Stimulated activated CD8-positive, alpha-beta memory T cell treated with anti-CD3 and anti-CD28 coated beads, Interleukin-7, amount 100 ng/mL, for 1 hour (primary cell): ENCODE measurements at places on chromosomes 12 and 14.

GRCh38 chr14:74875941-74876913 lies at the start of gene PROX2:
TSS of gene PROX2 (minus strand) at chr14:74876145. CDS start at chr14:74863834, 12,311 bp downstream.
- no peak for DNase-seq

DNA sequence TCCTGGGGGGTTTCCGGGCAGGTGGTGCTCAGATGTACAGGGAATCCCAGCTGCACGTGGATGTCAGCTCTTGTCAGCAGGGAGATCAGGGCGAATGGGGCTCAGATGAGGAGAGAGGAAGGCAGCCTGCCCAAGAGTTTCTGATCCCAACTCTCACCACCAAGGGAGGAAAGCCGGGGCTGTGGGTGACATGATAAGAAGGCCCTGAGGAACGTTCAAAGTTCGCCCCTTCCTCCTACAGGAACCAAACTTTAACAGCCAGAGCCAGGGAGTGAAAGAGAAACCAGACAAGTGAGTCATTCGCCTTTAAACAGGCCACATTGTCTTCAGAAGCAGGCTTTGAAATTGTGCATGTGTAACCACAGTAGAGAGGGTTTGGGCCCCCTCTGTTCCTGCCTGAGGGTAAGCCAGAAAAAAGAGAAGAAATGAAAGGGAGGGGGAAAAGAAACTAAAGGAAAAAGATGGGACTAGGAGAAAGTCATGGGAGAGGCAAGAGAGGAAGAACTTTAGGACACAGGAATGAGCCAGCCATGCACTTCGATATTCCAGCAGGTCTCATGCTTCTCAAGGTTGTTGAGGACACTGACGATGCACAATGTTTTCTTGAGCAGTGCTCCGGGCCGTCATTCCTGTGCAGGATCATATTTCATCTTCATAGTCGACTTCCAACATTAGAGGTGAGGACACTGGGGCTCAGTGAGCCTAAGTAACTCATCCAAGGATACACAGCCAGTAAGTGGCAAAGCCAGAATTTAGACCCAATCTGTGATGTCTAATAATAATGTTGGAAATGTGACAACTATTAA lies 691.4 kb upstream of the TBX3 start:
- no peak for DNase-seq

GRCh38 chr12:72272731-72273498 lies 745 bp downstream of the TRHDE start:
- DNase-seq = no peak

DNA sequence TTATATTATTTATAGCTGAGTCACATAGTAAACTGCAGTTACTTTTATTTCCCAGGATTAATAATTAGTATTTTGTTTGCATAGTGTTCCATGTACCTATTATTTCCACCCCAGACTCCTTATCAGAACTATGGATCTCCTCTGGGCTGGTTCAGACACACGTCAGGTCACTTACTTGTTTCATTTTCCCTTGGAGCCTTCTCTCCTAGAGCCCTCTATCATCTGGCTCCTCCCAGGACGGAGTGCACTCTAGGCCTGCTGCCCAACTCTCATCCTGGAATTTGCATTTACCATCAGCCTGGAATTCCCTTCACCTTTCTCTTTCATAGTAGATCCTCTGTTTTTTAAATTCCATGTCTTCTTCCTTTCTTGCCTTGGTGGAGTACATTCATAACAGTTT lies 28.5 kb upstream of the GALNT16 start:
- DNase-seq = no peak

GRCh38 chr14:94121485-94121884 lies 7.9 kb downstream of the IFI27L2 start:
- no peak for DNase-seq

DNA sequence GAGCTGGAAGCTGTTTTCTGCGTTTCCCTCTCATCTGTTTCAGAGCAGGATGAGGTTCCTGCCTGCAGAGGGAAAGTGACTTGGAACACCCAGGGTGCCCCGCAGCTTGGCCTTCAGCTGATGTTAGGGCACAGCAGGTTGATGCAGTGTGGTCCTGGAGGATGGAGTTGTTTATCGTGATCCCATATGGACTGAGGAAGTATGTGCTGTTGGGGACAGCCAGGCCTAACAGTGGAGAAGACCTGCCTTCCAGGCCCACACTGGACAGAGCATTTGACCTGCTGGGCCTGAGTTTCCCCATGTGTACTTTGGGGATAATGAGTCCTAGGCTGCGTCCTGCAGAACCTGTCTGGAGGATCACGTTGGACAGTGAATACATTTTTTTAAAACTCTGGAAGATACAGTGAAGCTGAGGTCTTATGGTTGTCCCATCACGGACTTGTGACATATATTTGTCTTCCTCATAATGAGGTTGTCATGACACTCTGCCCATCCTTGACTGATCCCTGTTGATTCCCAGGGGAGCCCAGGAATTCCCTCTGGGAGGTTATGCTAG lies 12.8 kb downstream of the SERPINA1 start:
- DNase-seq = no peak

- DNase-seq = no peak
Measured at GRCh38 chr12:64995816-64996215, 125.3 kb downstream of the WIF1 start.

- no peak for DNase-seq
Measured at GRCh38 chr14:94172545-94172944, 1.6 kb upstream of the PPP4R4 start.

- DNase-seq = peak; percentile 47
Measured at GRCh38 chr12:9760699-9761418, at the start of gene CD69. TSS of gene CD69 (minus strand) at chr12:9760901. CDS start at chr12:9760820, 81 bp downstream.

DNA sequence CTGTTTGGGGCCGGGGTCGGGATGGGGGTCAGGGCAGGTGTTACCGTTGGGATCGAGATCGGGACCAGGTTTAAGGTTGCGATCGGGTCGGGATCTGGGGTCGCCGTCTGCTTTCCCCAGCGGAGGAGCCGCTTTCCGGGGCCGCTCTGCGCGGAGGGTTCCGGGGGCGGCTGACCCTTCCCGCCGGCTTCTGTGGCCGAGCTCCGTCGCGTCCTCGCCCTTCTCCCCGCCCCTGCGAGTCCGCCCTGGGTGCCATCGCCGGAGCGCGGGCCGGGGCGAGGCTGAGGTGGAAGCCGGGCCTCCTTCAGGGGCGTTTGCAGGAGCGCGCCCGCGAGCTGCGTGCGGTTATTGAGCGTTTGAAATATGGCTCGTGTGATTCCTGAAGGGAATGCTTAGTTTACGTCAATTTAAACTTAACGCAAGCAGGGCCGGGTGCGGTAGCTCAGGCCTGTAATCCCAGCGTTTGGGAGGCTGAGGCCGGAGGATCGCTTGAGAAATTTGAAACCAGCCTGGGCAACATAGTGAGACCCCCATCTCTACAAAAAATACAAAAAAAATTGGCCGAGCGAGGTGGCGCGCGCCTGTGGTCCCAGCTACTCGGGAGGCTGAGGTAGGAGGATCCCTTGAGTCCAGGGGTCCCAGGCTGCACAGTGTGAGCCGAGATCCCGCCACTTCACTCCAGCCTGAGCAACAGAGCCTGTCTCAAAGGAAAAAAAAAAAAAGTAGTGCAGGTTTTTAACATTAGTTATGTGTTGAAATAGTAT lies 620 bp downstream of the PGAM5 start:
- DNase-seq = no peak

- no peak for DNase-seq
Measured at GRCh38 chr12:72261885-72262284, 10.3 kb upstream of the TRHDE start.

GRCh38 chr14:64899958-64900357 lies 14.3 kb upstream of the CHURC1 start:
- DNase-seq = no peak

DNA sequence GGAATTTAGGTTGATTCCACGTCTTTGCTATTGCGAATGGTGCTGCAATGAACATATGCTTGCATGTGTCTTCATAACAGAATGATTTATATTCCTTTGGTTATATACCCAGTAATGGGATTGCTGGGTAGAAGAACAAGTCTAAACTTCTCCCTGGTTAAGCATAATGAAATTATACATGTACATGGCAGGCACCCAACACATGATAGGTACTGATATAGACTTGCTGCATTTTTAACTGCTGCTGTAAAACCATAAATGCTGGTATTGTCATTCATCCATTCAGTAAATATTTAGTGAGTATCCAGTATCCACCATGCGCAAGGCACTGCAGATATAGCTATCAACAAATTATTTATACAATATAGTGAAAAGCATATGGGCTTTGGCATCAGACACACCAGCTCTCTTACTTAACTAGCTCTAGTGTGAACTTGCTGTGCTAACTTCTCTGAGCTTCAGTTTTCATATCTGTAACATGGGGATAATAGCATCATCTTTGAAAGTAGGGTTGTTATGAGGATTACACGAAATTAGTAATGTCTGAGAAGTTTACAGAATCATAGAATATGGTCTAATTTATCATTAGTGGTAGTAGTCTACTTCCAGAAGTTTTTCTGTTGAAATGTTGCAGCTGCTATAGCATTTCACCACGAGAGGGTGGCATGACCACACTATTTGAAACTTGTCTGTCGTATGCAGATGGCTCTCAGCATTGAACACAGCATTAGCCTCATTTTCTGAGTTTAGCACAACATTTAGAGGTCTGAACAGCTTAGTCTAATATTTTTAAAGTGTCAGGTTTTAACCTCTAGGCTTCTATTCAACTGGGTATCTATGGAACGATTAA lies 32.0 kb upstream of the SEL1L start:
- DNase-seq = no peak

DNA sequence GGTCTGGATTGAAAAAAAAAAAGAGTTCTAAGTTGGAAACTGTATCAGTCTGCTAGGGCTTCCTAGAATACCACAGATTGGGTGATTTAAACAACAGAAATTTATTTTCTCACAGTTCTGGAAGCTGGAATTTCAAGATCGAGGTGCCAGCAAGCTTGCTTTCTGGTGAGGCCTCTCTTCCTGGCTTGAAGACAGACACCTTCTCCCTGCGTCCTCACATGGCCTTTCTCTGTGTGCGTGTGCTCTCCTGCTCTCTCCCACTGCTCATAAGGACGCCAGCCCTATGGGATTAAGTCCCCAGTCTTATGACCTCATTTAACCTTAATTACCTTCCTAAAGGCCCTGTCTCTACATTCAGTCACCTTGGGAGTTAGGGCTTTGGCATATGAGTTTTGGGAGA lies 215.5 kb downstream of the PIK3C2G start:
- DNase-seq = no peak

DNA sequence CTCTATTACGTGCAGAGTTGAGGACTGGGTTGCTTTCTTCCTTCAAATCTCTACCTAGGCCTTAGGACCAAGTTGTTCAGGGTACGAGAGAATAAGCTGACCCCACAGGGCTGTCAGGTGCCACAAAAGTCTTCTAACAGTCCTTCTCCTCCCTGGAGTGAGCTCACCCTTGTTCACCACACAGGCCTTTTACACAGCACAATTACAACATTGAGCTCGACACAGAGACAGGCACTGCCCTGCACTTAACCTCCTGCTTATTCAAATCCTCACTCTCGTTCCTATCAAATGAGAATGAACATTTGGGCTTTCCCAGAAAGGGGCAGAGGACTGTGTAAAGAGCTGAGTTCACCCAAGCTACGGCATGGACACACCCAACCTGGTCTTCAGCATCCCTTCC lies 2.4 kb downstream of the GALNT6 start:
- no peak for DNase-seq

- no peak for DNase-seq
Measured at GRCh38 chr14:88823968-88824313, 510 bp upstream of the TTC8 start.

GRCh38 chr14:102891111-102891510 lies 31.4 kb upstream of the AMN start:
- DNase-seq = no peak

GRCh38 chr14:75578102-75578785 lies at the start of gene FLVCR2:
TSS of gene FLVCR2 (plus strand) at chr14:75578620. CDS start at chr14:75578973, 353 bp downstream.
- peak; percentile 39 for DNase-seq

- DNase-seq = no peak
Measured at GRCh38 chr12:111155521-111155920, 213.4 kb downstream of the PHETA1 start.

DNA sequence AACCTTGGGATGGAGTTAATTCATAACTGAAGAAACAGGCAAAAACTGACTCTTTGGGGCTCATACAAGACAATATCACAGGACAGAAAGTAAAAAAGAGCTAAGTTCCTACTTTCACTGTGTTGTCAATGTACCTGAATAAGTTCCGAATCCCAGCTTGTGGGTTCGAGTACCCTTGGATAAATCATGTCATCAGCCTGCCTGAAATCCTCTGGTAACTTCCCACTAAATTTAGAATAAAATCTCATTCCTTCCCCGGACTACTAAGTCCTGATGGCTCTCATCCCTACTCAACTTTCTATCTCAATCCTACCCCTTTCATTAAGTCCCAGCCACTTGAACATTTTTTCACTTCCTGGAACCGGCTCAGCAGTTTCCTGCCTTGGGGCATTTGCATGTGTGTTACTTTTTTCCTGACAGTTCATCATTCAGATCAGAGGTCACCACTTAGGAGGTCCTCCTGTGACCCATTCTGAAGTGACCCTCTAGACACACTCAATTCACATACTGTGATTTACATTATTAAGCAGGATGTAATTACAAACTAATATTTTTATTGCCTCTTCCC lies 12.7 kb downstream of the ERP29 start:
- DNase-seq = no peak

GRCh38 chr12:132179431-132180362 lies 35.4 kb downstream of the NOC4L start:
- no peak for DNase-seq

GRCh38 chr12:41724216-41724615 lies 420.5 kb downstream of the GXYLT1 start:
- DNase-seq = no peak

GRCh38 chr12:67080637-67081036 lies 188.5 kb upstream of the CAND1 start:
- DNase-seq = no peak

- no peak for DNase-seq
Measured at GRCh38 chr12:31585271-31585670, 5.7 kb downstream of the DENND5B start.

- no peak for DNase-seq
Measured at GRCh38 chr14:95700221-95700976, 13.5 kb downstream of the TCL1A start.

GRCh38 chr12:49953151-49953550 lies 2.6 kb downstream of the AQP2 start:
- DNase-seq = no peak

- no peak for DNase-seq
Measured at GRCh38 chr14:23364164-23365035, 572 bp downstream of the EFS start.

DNA sequence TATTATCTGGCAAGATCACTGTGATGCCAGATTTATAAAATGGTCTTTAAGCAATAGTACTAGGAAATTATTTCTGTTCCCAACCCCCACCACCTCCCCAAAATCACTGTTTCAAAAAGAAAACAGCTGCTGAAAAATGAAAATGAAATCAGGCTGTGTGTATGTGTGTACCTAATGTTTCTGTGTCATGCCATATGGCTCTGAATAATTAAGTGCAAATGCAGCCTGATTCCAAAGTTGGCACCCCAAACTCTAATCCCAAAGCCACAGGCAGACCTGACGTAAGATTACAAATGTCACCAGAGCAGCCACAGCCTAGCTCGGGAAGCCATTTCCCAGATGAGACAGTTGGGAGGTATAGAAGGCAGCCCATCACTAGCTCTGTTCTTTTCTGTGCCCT lies 175.5 kb downstream of the MED13L start:
- DNase-seq = no peak

- no peak for DNase-seq
Measured at GRCh38 chr14:104105071-104105821, 19.7 kb downstream of the ASPG start.
